ENCODE measurements at places on chromosomes 6 and 20.

- no peak for DNase-seq
Measured at GRCh38 chr6:12572896-12573827, 143.4 kb upstream of the PHACTR1 start.

DNA sequence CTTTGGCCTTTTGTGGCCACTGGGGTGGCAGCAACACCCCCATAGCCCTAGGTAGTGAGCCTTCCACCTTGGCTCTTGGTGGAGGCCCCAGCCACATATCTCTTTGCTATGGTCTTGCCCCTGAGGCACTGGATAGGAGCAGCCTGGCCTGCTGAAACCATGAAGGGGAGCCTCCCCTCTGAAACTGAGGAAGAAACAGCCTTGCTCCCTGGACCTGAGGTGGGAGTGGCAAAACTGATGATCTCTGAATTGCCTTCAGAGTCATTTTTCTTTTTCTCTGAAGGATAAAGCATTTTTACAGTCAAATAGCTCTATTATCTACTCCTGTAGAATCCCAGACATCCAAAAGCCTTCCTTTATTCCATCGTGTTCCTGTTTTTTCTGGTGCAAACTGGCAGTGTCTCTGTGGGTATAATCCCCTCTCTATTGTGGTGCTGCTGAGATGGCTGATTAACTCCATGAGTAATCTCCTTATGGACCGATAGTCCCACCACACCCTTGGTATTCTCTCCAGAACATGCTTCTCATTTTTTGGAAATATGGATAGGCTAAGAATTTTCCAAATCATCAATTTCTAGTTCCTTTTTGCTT lies 22.0 kb upstream of the PRSS35 start:
- no peak for DNase-seq

DNA sequence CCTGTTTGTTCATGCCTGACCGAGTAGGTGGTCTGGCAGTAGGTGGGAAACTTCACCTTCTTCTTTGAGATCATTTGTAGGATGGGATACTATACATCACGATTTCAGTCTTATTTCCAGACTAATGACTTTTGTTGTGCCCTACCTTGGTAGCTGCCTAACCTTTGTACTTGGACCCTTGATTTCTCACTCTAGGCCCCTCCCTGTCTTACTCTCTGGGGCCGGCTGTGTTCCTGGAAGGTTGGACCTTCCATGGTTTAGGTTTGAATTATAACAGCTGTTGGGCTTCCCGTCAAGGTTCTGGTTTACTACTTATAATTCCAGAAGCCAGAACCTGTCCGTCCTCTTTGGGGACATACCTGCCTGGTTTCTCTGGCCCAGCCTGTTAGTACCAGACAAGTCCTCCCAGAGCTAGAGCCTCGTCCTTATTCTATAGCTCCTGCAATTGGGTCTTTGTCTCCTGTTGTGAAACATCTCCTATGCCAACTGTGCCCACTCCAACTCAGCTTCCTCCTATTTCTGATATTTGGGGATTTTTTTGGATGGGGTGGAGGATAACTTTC lies 14.9 kb upstream of the ADIG start:
- DNase-seq: no peak

DNA sequence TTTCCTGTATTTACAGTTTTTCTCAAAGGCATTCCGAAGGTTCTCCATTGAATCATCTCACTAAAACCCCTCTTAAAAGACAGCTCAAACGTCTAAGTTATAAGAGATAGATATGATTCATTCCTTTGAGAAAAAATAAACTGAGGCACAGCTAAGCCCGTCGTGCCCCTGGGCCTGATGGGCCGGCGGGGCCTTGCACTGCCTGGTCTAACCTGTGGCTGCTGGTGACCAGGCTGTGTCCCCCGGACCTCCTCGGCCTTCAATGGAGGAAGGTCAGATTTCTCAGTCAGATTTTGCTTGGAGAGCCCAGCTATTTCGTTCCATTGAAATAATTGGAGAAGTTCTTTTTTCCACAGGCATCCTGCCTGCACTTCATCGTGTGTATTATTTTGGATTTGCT lies 11.3 kb upstream of the FOXC1 start:
- no peak for DNase-seq

- DNase-seq: no peak
Measured at GRCh38 chr20:1122388-1123315, 4.2 kb downstream of the PSMF1 start.

DNA sequence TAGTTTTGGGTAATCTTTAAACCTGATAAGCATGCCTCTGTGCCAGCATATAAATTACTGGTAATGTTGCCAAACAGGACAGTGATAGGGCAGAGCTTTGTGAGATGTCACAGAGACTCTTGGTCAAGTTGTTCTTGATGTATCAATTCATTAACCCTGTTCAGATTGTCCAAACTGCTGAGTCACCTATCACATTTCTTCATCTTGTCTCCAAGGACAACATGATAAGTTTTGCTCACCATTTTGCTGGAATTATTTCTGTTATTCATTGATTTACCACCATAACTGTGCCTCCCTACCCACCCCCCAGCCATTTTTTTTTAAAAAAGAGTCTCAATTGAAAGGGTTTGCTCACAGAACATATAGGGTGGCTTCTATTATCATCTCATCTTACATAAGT lies 19.5 kb upstream of the GMNN start:
- no peak for DNase-seq

GRCh38 chr6:3696525-3697088 lies 54.9 kb downstream of the PXDC1 start:
- DNase-seq: no peak

- no peak for DNase-seq
Measured at GRCh38 chr6:113209315-113209714, 647.8 kb upstream of the MARCKS start.

DNA sequence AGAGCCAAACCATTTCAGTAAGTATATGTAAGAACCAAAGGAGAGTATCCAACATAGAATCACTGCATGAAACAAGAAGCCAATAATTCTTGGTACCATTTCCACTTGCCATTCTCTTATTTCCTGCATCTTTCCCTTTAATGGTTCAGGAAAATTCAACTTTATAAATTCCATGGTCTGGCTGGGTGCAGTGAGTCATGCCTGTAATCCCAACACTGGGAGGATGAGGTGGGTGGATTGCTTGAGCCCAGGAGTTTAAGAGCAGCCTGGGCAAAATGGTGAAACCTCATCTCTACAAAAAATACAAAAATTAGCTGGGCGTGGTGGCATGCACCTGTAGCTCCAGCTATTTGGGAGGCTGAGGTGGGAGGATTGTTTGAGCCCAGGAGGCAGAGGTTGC lies 21.2 kb downstream of the NHLRC1 start:
- DNase-seq: no peak

DNA sequence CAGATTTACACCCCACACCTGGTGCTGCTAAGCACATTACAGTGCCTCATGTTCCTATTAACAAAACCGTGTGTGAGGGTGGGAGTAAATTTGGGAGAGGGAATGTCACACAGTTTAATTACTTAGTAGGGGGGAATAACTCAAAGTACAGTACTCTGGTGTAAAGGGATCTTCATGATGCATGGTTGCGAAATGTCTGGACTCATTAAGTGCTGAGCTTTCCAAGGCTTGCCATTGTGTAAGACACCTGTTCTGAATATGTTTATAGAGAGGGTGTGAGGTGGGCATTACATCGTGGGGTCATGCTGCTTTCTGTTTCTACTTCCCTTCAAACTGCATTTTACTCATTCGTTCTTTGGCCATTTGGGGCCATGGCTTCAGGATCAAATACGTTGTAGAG lies 181.2 kb downstream of the ADGRG6 start:
- DNase-seq: no peak

GRCh38 chr6:135842618-135843392 lies 8.7 kb upstream of the PDE7B start:
- no peak for DNase-seq

DNA sequence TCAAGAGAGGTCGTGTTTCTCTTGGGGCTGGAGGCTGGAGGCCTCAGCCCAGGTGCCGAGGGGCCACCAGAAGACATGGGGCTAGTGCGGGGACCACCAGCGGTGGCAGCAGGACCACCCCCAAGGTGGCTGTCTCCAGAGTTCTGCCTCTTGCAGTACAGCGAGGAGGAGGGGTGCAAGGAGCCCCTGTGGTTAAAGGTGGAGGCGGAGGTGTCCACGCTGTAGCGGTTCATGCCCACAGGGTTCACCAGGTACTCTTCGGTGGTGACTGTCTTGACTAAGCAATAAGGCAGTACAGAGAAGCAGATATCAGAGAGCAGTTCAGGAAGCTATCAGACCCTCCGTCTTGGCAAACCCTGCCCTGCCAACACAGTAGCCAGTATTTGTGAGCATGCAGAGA lies 103.4 kb downstream of the SCML4 start:
- DNase-seq: no peak

- DNase-seq: peak; percentile 56
Measured at GRCh38 chr6:19303383-19303782, 533.8 kb upstream of the ID4 start.

GRCh38 chr6:41286544-41287346 lies at the start of gene TREM1:
TREM1 (minus strand) TSS chr6:41286682; CDS start chr6:41286655, 27 bp downstream.
- DNase-seq: no peak

GRCh38 chr6:39867592-39867991 lies 66.7 kb downstream of the MOCS1 start:
- DNase-seq: no peak

GRCh38 chr6:13368731-13369115 lies 40.4 kb upstream of the TBC1D7 start:
- no peak for DNase-seq

GRCh38 chr20:63035603-63036185 lies 28.9 kb upstream of the BHLHE23 start:
- DNase-seq: no peak

DNA sequence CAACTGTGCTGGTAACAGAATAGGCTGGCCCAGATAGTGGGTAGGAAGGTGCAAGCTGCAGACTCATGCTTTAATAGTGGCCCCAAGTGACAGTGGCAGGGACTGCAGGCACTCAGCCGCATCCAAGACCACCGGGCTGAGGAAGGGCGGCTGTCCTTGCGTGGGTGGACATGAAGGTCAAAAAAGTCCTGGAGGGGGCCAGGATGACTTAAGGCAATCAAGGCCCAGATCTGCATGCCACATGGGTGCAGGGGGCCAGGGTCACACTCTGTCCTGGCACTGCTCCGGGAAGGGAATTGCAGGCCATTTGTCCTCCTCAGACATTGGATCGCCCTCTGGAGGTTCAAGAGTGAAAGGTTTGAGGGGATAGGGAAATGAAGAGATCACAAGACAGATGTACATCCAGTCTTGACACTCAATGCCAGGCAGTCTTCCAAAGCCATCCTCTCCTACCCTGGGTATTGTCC lies 10.4 kb upstream of the VNN2 start:
- DNase-seq: no peak

GRCh38 chr6:46808806-46809205 lies 15.6 kb downstream of the MEP1A start:
- DNase-seq: no peak

- no peak for DNase-seq
Measured at GRCh38 chr6:34912715-34913464, 23.8 kb downstream of the ANKS1A start.

DNA sequence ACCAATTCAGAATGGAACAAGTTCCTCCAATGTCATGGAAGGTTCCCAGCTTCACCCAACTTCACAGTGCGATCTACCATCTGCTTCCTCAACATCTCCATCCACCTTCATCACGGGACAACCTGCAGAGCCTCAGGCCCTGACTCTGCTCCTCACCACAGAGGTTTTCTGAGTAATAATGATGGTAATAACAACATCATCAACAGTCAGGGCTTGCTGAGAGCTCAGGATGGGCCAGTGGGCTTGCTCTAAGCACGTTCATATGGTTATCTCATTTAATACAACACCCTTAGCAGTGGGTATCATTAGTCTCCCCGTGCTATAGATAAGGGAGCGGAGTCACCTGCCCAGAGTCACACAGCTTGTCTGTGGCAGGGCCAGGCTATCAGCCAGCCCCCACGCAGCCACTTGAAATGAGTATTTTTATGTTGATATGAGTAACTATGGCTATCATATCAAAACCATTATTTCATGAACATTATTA lies 38.6 kb downstream of the PREX1 start:
- no peak for DNase-seq

DNA sequence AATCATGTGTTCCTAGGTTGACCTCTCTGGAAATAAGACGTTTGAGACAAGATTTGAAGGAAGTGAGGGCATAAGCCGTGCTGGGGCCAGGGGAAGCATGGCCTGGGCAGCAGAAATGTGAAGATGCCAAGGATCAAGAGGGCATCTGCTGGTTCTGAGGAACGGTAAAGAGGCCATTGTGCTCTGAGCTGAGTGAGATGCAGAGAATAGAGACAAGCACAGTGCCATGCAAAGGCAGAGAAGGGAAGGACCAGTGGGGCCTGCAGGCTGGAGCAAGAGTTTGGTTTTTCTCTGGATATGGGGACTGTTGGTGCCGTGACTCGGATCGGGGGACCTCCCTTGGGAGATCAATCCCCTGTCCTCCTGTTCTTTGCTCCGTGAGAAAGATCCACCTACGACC lies 50.8 kb downstream of the SMPDL3A start:
- no peak for DNase-seq

- peak; percentile 4 for DNase-seq
Measured at GRCh38 chr6:114304304-114304887, 38.4 kb downstream of the HS3ST5 start.

GRCh38 chr6:72689107-72689954 lies 67.5 kb downstream of the KCNQ5 start:
- no peak for DNase-seq

DNA sequence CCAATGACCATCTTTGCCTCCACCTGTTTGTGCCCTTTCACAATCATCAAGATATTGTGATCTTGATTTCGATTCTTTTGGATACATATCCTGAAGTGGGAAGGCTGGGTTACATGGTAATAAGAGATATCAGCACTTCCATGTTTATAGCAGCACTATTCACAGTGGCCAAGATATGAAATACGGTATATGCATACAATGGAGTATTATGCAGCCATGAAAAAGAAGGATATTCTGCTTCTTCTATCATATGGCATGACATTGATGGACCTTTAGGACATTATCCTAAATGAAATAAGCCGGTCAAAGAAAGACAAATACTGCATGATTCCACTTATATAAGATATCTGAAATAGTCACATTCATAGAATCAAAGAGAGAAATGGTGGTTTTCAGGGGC lies 144.0 kb downstream of the CCDC170 start:
- DNase-seq: no peak

DNA sequence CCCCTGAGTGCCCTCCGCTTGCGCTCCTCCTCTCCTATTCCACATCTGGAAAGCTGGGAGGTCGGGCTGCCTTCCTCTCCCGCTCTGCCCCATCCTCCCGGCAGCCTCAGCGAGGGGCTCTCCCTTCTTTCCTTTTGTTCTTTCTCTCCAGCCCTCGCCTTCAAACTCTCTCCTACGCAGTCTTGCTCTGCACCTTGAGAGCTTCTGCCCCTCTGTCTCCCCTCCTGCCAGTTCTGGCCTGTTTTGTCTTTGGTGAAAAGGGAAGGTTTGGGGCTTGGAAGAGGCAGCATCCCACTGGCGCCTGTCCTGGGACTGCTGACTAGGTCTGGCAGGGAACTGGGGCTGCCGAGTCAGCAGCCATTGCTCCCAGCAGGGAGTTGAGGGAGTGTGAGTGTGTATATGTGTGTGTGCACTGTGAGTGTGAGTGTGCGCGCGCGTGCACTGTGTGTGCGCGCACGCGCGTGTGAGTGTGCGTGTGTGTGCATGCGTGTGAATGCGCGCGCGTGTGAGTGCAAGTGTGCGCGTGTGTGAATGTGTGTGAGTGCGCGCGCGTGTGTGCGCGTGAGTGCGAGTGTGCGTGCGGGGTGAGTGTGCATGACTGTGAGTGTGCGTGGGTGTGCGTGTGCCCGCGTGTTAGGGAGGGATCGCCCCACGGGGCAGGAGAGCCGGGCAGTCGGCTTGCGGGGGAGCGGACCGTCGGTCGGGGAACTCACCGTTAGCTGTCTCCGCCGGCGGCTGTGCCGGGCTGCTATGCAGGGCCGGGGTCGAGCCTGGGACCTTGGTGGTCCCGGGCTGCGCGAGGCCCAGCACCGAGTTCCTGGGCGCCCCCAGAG lies 523 bp downstream of the CPXM1 start:
- DNase-seq: no peak

Data from NCI-H1930 (cell line).